Epithelial cell of proximal tubule (primary cell): ENCODE measurements at places on chromosomes 5 and 9.

DNA sequence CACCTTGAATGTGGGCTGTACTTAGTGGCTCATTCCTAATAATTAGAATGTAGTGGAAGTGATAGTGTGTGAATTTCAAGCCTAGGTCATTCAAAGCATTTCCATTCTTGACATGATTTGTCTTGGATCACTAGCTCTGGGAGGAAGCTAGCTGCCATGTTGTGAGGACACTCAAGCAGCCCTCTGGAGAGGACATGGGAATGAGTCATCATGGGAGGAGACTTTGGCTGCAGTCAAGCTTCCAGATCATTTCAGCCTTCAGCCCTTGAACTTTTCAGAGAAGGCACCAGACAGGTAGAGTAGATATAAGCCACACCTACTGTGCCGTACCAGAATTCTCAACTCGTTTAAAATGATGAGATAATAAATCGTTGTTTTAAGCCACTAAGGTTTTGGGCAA lies 506.9 kb downstream of the ZNF608 start:
- DNase-seq = no peak

- DNase-seq = no peak
Measured at GRCh38 chr5:9339206-9339818, 206.6 kb downstream of the SEMA5A start.

- DNase-seq = no peak
Measured at GRCh38 chr9:13116292-13116691, 163.2 kb downstream of the MPDZ start.

DNA sequence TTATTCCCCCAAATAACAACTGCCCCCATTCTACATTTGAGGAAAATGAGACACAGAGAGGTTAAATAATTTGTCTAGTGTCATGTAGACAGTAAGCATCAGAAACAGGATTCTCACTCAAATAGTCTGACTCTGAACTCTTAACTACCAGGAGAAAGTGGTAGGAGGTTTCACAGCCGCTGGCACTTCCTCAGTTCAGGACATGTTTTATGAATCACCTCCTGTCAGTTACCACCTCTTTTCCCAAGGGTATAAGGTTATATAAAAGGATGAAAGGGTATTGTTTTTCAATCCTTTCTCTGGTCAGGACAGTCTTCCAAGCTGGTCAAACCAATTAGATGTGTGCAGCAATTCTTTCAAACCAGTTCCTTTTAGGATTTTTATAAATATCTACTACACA lies 52.1 kb downstream of the TSSK1B start:
- no peak for DNase-seq

- no peak for DNase-seq
Measured at GRCh38 chr5:53123702-53124101, 14.1 kb upstream of the MOCS2 start.

- no peak for DNase-seq
Measured at GRCh38 chr9:135474915-135475314, 4.7 kb upstream of the PPP1R26 start.

GRCh38 chr5:42022383-42022972 lies 97.4 kb downstream of the FBXO4 start:
- DNase-seq = no peak

- DNase-seq = no peak
Measured at GRCh38 chr9:136157477-136158265, 39.0 kb upstream of the TMEM250 start.
